ENCODE measurements at places on chromosomes 1 and 21.

- no peak for DNase-seq
Measured at GRCh38 chr1:17030206-17030605, 18.5 kb upstream of the ATP13A2 start.

GRCh38 chr1:7322283-7322785 lies 448.8 kb upstream of the VAMP3 start:
- DNase-seq: no peak

DNA sequence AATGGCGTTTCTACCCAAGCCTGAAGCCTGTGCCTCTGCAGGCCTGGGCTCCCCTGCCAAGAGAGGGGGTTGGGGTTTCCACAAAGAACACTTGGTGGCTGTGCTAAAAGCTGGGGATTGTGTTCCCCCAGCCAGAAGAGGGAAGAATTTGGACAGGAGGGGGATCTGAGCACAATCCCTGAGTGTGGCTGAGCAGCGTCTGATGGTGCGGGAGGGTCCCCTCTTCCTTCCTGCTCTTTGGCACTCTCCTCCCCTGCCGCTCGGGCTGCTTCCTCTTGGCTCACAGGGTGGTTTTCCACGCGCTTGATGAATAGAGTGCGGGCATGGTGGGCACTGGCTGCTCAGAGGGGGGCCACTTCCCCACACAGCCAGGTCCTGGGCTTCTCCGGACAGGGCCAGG lies 3.7 kb downstream of the GPR37L1 start:
- no peak for DNase-seq

DNA sequence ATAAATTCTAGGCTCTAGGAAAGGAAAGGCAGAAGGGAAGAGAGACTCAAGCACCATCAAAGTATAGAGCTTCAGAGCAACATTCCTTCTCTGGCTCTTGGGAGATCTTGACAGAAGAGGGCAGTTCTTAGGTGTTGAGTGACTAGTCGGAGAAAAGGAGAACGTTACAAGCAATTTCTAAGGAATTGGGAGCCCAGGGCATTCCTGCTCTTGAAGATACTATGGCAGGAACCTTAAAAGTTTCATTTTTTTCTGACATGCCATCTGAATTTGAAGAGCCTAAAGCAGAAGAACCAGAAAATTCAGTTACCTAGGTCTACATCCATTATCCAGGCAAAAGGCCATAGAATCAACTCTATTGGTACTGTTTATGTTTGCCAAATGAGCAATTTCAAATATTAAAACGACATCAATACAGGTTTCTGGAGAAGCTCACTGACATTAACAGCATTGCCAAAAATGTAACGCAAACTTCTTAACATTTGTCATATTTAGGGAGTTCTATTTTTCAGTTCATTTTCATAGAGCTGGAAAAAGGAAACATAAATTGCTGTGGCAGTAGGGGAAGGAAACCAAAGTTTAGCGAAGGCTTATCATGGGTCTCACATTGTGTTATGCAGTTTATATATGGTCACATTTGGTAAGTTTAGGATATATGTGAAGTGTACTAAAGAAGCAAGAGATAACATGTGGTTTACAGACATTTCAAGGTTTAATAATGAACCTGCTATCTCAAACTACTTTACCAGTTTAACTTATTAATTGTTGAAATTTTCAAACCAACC lies 210.1 kb upstream of the NRIP1 start:
- no peak for DNase-seq

DNA sequence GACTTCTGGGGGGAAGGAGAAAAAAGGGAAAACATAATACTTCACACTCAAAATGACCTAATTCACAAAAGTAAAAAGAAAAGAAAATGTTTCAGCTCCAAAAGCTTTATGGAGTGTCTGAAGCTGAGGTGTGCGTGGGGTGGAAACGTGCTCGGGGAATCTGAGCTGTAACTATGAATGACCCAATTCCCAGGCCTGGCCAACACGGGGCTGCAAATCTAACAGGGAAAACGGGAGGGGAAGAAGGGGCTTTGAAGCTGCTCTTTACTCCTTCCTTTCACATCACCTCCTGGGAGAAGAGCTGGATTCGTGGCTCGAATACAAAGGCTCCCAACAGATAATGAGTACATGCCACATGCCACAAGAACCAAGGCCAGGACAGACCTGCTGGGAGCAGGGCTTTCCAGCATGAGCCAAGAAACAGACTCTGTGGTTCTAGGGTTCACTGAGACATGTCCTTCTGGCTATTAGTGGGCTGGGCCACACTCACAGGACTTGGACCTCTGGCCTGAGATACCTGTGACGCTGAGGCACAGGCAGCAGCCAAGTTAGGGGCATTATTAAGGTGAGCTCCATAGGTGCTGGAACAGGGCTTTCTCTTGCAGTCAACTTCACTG lies 51.5 kb downstream of the SLC66A1 start:
- DNase-seq: no peak

- DNase-seq: no peak
Measured at GRCh38 chr1:51114137-51114536, 12.1 kb downstream of the C1orf185 start.

DNA sequence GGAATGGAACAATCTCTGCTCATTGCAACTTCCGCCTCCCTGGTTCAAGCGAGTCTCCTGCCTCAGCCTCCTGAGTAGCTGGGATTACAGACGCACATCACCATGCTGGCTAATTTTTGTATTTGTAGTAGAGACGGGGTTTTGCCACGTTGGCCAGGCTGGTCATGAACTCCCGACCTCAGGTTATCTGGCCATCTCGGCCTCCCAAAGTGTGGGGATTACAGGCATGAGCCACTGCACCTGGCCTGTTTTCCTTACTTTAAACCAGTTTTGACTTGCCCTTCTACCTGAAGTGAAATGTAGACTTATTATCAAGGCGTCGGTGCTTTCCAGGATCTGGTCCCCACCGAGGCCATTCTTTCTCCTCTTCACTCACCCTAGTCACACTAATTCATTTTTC lies 141.8 kb downstream of the DYRK1A start:
- DNase-seq: no peak

DNA sequence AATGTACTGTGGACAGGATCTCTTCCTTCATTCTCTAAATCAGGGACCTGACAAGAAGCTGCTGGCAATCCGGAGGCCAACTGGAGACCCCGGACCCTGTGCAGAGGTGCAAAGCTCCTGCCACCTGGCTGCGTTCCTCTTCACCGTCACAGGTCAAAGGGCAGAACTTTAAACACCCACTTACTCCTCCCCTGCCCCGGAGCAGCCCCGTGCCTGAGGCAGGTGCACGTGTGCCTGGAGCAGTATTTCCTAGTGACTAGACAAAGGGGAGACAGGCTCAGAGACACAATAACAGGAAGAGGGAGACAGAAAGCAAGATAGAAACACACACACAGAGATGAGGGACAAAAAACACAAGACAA lies 6.6 kb upstream of the PIGC start:
- no peak for DNase-seq
